ENCODE measurements at places on chromosomes 13 and 19.

DNA sequence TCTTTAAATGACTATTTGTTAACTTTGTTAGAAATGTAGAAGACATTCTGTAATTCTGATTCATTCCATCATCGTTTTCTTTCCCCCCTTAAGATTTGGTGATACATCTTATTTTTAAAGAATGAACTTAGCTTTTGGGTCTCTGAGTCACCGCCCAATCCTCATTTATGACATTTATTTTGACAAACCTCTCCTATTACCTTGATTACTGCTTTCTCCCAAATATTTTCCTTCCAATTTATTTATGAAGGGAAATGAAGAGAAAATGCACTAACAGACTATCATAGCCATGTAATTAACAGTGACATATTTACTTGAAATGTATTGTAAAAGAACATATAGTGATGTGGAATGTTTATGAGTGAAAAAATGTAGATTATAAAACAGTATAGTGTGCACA, 241.6 kb downstream of the DCLK1 start:
- no peak for DNase-seq

DNA sequence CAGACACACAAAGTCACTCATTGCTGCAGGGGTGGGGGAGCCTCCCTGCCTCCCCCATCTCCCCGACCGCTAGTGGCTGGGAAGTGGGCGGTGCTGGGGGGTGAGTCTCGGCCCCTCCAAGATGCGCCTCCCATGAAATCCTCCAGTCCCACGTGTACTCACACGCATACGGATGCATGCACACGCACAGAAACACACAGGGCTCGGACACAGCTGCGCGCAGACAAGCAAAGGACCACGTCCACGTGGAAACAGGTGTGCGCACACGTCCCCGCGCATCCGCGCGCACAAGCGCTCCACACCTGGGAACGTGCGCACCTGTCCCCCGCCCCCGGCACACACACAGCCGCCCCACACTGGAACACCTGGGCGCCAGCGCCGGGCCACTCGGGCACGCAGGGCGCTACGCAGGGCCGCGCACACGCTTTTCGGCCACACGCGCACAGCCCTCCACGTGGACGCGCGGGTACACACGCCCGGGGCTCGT, 687 bp downstream of the MATK start:
- DNase-seq, result no peak

GRCh38 chr19:58450856-58451357, 515 bp upstream of the ZNF324B start:
- peak; percentile 64 for DNase-seq

DNA sequence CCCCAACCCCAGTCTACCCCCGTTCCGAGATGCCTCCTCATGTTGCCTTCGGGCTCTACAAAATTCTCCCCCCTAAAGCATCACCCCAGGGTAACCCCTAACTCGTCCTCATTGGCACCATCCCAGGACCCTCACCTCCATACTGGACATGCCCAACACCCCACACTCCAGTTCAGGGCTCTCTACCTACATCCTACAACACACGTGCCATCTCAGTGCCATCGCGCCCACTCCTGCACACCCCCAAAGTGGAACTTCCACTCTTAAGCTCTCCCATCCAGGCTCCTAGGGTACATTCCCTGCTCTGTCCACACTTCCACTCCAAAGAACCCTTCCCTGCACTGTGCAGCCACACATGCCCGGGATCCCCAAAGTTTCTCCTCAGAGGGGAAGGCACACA, 827 bp upstream of the FKRP start:
- no peak for DNase-seq

- DNase-seq, result no peak
Observed at GRCh38 chr13:32340914-32341313, 25.6 kb downstream of the BRCA2 start.

GRCh38 chr13:112671359-112671758, 18.5 kb upstream of the ATP11A start:
- DNase-seq, result no peak

DNA sequence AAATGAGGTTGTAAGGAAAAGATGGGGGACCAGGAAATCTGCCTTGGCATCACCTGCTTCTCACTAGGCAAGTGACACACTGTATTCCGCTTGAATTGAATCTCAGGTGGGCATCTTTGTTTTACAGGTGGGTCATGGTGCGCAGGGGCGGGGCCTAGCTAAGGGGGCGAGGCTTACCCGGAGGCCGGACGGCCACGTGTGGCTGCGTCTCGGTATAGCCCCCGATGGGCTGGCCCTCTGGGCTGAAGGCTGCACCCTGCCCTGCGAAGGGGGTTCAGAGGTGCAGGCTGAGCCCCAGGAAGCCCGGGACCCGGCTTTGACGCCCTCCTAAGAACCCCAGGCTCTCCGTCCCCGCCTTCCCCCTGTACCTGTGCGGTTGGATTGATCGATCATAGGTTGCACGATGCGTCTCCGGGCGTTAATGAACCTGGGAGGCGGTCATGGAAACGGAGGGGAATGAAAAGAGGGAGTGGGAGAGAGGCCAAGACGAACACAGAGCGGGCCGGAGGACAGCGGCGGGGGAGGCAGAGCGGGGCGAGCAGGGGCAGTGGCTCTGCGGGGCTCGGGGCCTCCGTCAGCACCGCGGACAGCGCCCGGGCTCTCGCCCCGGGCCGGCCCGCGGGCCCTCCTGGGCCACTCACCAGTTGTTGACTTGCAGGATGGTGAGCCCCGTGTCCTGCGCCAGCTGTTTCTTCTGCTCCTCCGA, 12.5 kb downstream of the MEIS3 start:
- no peak for DNase-seq

GRCh38 chr19:53192771-53193534, at the start of gene ZNF665:
ZNF665 (minus strand) TSS chr19:53193358; CDS start chr19:53182898, 10,460 bp downstream.
- DNase-seq, result peak; percentile 67

GRCh38 chr13:76596216-76596615, 290.0 kb downstream of the KCTD12 start:
- no peak for DNase-seq

DNA sequence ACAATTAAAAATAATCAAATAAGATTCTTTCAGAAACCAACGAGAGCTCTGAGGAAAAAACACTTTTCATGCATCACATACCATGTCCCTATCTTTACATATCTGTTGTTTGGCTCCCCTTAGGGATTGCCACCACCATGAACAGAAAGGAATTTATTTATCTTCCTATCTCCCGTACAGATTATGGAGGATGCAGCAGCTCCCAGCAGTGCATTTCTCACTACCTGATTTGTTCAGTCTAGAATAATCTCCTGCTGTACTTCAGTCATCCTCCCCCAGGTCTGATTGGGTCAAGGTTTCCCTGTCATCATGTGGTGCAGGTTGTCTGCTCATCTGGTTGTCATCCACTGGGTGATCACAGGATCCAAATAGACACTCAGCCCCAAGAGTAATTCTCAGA, 451.3 kb downstream of the OXGR1 start:
- no peak for DNase-seq

DNA sequence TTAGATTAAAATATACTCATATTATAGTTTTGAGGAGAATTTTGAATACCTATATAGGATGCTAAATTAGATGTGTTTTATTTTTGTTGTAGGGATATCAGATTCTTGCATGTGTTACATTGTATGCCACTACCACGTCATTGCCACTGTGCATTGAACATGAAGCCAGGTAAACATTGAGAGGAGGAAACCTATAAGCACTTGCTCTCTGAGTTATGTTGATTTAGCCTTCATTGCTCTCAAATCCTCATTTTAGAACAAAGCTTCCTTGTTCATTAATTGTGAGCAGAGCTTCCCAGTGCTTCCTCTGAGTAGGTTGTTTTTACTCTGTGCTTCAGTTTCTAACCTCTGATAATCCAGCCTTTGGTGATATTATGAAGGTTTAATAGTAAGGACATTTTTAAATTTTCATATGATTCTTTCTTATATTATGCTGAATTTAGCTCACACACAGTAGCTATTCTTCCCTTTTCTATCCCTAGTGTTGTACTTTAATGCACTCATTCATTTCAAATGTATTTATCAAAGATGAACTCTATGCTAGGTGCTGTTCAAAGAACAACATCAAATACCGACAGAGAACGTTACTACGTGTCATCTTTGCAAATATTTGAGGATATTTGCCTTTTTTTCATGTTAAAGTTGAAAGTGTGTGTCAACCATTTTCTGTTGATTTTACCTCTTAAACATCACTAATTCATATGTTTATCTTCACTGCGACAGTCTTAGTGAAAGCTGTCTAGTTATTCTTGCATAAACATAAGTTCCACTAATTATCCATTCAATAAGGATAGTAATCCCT, 1448.0 kb upstream of the MIR17HG start:
- no peak for DNase-seq

GRCh38 chr19:5062799-5063198, 93.9 kb downstream of the KDM4B start:
- DNase-seq, result no peak

GRCh38 chr13:50867637-50867945, 24.1 kb upstream of the DLEU7 start:
- no peak for DNase-seq

GRCh38 chr19:51765086-51765485, 4.1 kb downstream of the FPR2 start:
- no peak for DNase-seq

- peak; percentile 57 for DNase-seq
Observed at GRCh38 chr19:17526922-17527321, 15.5 kb downstream of the PGLS start.

- no peak for DNase-seq
Observed at GRCh38 chr19:55453511-55454260, 7.8 kb downstream of the ISOC2 start.

DNA sequence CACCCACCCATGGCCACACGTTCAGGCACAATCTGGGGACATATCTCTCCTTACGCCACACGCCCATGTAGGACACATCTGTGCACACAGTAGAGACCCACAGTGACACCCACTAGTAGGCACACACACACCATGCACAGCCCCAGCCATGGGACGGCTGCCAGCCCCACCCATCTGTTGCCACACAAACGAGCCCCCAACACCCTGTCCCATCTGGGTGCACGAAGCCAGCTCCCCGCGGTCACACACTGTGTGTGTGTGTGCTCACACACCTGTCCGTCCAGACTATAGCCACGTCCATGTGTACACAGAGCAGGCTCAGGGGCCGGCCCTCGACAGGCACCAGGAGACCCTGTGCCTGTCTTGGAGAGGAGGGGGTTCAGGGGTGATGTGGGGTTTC, 10.6 kb downstream of the ERFL start:
- DNase-seq, result no peak

DNA sequence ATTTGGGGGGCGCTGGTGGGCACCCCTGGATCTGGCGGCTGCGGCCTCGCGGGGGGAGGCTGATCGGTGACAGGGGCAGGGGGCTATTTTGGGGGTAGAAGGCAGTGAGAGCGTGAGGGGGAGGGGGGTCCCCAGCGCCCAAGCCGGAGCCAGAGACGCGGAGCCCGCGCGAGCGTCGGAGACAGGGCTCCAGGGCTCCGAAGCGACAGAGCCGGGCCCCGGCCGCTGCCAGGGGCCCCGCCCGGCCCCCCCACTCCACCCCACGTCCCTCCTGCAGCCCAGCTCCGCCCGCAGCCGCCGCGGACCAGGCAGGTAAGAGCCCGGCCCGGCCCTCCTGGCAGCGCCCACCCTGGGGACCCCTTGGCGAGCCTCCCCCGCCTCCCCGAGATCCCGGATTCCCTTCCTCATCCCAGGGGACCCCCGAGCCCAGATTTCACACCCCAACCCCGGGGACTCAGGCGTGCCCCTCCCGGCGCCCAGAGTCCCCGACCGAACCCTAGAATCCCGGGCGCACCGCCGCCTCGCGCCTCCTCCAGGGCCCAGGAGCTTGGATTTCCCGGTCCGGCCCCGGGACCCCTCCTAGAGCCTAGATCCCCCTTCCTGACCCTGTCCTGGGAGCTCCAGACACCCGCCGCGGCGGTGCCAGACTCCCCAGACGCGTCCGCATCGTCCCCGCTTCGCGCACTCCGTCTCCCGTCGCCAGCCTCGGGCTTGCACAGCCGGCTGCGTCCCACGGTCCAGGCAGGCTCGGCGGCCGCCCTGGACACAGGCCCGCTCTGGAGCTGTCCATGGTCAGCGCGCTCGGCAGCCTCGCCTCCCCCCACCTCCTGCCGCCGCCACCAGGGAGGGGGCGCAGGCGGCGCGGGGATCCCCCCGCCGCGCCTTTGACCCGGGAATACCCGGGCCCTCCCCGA, at the start of gene PPFIA3:
Gene PPFIA3, plus strand, starts transcription at position 134 of the 914 bp plus-strand sequence. CDS start 8,330 bp downstream, outside the sequence.
- DNase-seq, result no peak

GRCh38 chr19:47598407-47599349, 10.3 kb upstream of the BICRA start:
- no peak for DNase-seq

DNA sequence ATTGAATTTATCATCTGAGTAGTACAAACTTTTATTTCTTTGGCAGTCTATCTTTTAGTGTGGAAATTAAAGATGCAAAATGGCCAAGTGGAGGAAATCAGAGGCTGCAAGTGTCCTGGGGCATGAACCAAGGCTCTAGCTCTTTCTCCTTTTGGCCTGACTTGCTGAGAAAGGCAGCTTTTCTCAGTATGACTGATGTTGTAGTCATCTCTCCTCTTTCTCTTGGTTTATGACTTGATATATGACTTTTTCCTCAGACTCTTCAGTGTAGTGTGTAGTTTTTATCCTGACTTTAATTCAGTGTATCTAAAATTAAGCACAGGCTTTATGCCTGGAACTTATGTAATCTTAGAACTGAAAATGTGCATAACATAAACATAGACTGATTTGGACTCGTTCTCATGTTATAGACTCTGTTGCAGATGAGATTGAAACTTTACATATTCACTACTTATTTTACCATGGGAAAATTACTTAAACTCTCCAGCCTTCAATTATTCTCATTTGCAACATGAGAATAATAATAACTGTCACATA, 65.7 kb downstream of the SLITRK5 start:
- DNase-seq, result no peak

DNA sequence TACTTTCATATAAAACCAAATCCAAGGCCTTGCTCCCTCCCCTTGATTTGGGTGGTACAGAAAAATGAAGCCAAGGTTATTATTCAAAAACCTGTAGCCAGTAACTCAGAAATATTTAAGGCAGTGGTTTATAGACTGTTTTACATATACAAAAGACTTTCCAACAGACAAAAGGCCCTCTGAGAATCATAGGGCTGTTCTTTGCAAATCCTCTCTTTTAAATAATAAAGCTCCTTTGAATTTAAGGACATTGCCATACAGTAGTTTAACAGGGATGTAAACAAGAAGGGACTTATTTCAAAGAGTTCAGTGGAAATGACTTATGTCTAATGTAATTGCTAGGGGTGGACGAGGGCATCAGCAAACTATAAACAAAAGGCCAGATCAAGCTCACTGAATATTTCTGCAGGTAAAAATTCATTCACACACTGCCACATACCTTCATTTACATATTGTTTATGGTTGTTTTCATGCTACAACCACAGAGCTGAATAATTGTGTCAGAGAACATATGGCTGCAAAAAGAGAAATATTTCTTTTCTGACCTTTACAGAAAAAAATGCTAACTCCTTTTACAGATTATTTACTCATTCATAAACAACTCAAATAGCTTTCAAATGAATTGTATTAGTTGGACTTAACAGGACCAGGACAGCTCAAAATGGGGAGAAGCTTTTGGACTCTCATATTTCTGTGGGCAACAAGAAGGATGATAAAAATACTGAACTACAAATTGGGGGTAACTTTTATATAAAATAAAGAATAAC, 665.6 kb downstream of the SLITRK1 start:
- no peak for DNase-seq

- no peak for DNase-seq
Observed at GRCh38 chr13:31330236-31330635, 130.5 kb downstream of the B3GLCT start.

Measured in NCI-H1436 (cell line).